ENCODE measurements at places on chromosomes 16 and 17.

DNA sequence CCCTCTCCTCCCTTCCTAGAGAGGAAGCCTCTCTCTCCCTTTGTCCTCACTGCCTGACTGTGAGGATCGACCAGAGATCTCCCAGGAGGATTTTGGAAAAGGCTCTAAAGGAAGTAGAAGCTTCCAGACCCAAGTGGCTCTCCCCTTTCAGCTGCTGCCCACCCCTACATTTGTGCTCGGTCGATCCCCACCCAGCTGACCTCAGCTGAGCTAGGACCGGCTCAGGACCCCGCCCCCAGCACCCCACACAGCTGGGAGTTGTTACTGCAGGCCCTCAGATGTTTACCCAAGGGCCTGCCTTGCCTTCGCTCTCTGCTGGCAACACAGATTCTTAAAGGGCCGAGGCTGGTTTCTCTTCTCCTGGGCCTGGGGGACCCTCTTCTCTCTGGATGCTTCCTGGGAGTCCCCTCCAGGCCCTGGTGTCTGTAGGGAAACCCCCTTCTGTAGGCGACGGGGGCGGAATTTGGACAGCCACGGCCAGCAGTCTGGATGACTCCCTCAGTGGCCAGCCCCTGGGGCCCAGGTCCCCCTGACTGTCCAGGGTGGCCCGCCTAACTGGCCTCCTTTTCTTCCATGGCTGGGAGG lies 26.9 kb upstream of the TIMP2 start:
- no peak for DNase-seq

- DNase-seq, result peak; percentile 62
These were observed 605 bp upstream of the ABAT start for GRCh38 chr16:8673611-8674412.

DNA sequence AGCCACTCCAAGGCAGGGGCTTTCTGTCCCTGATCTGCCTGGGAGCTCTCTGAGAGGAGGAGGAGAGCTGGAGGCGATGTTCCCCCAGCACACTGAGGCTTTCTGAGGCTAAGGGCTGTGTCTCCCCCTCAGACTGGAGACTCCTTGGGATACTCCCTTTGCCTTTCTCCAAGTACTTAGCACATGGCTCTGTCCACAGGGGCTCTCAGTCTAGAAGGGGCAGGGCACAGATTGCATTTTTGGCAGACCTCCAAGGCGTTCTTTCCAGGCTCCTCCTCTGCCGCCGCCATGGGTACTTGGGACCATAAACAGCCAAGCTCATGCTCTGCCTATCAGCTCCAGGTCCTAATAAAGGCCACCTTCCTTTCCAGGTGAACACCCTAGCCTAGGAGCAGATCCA lies 1.8 kb upstream of the GIP start:
- no peak for DNase-seq

DNA sequence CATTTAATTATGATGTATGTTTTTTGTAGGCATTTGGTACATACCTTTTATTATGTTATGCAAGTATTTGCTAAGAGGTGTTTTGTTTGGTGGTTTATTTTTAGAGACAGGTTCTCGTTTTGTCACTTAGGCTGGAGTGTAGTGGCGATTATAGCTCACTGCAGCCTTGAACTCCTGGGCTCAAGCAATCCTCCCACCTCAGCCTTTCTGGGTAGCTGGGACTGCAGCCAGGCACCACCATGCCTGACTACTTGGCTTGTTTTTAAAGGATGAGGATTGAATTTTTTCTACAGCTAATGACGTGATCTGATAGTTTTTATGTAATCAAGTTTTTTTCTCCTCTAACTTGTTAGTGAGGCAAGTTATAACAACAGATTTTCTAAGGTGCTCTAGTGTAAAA lies 199.6 kb downstream of the SPECC1 start:
- no peak for DNase-seq

DNA sequence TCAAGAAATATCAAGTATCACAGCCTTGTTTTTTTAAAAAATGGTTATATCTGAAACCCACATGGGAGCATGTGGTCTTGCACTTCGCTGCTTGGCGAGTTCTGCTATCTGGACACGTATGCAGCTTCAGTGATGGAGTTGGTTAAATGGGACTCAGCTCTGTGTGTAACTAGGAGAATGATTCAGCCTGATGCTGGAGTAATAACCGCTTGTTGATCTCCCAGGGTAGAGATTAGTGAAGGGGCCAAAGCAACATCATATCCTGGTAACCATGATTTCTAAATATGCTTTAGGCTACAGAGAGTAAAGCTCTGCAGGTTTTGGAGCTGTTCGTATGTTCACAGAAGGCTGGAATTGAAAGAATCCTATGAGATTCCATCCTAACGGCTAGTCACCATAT lies 63.2 kb downstream of the IQCK start:
- DNase-seq, result no peak

DNA sequence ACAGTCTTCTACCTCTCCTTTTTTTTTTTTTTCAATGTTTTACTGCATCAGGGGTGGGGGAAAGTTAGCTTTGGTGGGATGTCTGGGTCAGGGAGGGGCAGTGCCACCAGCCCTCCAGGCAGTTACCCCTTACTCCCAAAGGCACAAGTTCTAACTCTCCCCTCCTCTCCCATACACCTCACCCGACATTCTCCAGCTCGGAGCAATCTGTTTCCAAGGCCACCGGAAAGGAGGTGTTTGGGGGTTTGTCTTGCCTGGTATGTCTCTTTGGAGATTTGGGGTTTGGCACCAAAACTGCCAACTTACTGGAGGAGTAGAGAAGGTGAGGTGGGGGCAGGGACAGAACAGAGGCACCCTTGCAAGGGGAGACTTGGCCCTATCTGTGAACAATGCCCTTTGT lies 4.7 kb downstream of the DLX3 start:
- no peak for DNase-seq
